ENCODE measurements at places on chromosomes 12 and 14.
A peak's percentile ranks its signal among the peaks of the same experiment; 100 is the strongest.

- peak; percentile 43 for DNase-seq
Measured at GRCh38 chr14:70803321-70804310, 5.7 kb downstream of the MAP3K9 start.

DNA sequence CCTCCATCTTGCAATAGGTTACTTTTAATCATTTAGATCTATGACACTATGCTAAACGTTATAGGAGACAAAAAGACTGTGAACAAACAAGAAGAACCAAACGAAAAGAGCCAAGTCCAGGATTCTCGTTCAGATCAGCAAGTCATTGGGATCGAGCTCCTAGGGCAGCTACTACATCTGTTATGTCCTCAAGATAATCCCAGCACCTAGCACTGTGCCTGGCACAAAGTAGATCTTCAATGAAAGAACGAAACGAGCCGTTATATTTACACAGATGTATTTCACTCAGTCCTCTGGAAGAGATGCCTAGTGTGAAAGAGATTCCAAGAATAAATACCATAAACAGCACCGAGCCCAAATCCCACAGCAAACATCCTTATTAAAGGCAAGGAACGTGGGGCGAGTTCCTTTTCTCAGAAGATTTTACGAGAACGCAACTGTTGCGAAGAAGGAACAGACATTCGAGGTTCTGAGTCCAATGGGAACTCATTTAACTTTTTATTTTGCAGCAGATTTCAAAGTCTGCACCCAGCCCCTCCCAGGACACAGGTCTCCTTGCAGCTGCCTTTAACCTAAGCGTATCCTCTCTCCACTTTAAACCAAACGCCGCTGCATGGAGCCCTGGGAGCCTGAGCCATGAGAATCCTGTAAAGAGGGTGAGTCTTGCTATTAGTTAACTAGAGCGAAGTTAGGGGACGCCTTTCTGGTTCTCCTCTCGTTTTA is 544 bp upstream of the TDP1 start:
- DNase-seq: no peak

- no peak for DNase-seq
Measured at GRCh38 chr12:128204711-128205110, 62.3 kb upstream of the TMEM132C start.

DNA sequence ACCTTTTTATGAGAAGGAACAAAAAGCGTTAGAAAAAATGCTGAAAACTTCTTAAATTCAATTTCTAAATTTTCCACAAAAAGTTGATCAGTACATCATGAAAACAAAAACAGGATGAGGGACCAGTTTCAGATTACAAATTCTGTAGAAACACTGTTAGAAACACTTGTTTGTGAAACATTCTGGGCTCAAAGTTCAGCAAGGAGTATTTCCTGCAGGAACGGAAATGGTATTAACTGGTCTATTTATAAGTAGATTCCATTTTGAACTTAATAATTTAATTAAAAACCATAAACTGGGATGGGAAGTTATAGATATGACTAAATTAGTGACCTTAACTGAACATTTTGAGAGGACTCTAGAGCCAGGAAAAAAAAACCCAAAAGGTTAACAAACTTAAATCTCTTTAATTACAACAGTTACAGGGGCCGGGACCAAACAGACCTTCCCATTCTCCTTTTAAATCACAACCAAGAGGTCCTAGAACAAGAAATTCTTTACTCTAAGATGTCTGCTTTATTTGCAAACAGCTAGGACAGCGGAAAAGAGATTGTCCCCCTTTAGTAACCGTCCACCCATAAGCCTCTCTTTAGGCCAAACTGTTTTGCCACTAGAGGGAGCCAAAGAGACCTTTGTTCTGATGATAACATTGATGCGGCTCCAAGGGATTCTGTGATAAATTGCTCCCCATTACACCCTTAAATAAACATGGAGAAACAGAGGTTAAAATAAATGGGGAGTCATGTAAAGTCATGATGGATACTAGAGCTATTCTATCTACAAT is 69.0 kb upstream of the RERGL start:
- DNase-seq: no peak

Measured in hematopoietic multipotent progenitor cell (in vitro differentiated cells).